Right cardiac atrium (tissue), 5 donors: ENCODE measurements at places on chromosomes 4 and X.

GRCh38 chr4:8409264-8410065 lies 31.1 kb downstream of the ACOX3 start:
- peak; percentile 69 for DNase-seq

DNA sequence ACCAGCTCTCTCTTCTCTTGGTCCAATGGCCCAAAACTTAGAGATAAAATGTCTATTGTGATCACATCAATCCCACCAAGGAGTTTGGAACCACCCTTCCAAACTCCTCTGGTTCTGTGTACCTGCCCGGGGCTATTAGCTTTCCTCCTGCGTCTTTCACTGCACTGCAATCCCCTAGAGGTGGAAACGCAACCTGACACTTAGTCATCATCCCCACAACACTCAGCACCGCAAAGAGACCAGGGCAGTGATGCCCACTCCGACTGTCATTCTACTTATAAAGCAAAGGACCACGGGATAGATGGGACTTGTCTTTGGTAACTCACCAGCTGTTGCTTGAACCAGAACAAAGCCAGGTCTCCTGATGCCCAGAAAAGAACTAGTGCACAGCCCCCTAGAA lies 22.0 kb downstream of the AFAP1 start:
- no peak for DNase-seq

DNA sequence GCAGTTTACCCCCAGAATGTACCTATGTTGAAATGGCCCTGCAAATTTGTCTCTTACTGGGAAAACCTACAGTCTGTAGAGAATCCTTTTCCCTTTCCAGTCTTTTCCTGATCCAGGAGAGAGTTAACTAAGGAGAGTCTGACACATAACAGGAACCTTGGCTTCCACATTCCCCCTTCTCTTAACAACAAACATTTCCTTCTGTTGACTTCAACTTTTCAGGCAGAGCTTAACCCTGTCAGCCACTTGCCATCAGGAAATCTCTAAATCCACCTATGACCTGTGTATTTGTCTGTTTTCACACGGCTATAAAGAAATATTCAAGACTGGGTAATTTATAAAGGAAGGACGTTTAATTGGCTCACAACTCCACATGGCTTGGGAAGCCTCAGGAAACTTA lies 45.6 kb upstream of the GPR78 start:
- DNase-seq: no peak

DNA sequence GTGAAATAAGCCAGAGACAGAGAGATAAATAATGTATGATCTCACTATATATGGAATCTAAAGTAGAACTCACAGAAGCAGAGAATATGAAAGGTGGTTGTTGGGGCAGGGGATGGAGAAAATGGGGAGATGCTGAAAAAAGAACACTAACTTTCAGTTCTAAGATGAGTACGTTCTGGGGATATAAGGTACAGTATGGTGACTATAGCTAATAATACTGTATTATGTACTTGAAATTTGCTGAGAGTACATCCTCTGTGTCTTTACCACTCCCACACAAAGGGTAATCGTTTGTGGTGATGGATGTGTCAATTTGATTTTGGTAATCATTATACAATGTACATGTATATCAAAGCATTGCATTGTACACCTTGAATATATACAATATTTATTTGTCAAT lies 6.6 kb downstream of the FBXL5 start:
- DNase-seq: no peak

- no peak for DNase-seq
These were observed 223.0 kb downstream of the PAPSS1 start for GRCh38 chr4:107497054-107497453.

DNA sequence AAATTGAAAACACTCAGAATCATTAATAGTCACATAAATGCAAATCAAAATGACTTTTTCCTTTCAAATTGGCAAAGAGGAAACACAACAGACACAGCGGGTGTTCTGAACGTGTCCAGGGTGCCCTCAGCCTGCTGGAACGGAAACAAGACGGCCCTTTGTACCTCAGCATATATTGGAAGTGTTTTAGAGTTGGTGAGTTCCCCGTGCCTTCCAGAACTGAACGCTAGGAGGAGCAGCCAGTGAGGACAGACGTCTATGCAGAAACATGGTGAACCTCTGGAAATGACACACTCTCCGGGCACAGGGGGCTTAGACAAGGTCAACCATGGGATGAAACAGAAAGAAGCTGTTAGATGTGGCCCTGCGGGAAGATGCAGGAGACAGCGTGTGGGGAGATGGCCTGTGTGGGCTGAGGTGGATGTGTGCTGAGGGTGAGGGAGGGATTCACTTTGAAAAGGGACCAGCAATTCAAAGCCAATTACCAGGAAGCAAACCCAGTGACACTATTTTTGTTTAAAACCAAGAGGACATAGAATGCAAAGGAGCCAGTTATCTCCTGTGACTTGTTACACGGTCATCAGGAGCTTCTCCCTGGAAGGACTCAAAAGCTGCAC lies 40.4 kb downstream of the RNF212 start:
- peak; percentile 72 for DNase-seq

GRCh38 chr4:10727140-10727880 lies 42.7 kb upstream of the CLNK start:
- DNase-seq: no peak

DNA sequence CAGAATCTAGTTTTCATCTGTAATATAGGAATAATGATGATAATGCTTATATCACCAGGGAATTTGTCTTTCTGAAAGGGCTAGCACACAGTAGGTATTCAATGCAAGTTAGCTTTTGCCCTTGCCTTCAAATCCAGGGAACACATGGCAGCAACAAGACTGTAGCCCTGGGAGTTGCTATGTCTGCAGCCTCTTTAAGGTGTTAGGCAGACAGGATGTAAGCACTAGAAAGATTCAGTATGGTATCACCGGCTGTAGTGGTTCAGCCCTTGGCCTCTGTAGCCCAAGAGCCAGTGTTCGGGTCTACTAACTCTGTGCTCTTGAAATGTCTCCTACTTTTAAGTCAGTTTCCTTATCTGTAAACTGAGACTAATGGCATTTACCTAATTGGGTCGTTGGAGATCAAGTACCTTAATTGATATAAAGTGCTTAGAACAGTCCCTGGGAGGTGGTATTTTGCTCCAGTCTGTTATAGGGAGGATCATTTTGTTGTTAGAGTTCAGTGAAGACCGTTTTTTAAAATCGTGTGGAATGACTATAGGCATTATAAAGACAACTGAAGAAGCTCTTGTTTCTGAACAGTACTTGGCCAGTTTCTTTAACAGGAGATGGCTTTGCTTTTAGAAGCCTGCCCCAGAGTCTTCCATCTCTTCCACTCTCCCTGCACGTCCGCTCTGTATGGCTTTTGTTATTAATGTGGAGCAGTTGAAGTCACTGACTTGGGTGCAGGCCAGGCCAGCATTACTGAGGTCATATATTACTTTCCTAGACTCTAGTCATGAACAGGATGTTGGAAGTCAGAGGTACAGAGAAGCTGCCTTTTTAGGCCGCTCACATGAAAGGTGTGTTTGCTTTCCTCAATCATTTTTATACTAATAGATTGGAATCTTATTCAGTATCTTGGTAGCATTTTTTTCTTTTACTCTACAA lies 44.8 kb downstream of the GAB1 start:
- peak; percentile 86 for DNase-seq

DNA sequence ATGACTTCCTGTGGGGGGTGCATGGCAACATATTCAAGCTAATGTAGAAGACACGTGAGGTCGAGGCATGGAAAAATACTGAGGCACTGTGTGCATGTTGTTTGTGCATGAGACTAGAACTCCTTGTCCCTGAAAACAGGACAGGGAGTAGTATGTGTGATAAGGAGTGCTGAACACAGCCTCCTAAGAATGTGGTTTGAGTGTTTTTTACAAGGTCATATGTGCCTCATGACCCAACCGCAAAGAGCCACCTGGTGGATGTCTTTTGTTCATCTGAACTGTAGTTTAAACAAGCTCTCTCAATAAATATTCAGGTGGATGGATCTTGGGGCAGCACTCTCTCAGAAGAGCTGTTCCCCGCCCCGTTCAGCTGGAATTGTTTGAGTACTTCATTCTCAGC lies 226.6 kb downstream of the NLGN4X start:
- DNase-seq: no peak

DNA sequence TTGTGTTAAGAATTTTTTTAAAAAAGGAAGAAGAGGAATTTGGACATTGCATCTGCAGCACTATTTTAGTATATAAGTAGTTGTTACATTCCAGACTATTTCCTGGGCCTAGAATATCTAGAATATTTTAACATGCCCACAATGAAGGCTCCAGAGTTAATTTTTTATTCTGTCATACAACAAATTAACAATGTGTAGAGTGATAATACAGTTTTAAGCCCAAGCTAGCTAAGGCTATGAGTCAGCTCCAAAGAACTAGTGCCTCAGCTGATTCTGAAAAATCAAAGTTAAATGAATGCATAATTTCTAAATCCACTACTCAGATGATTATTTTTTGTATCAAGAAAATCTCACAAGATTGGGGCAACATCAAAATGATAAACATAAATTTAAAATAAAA lies 231.4 kb downstream of the PRDM5 start:
- no peak for DNase-seq

DNA sequence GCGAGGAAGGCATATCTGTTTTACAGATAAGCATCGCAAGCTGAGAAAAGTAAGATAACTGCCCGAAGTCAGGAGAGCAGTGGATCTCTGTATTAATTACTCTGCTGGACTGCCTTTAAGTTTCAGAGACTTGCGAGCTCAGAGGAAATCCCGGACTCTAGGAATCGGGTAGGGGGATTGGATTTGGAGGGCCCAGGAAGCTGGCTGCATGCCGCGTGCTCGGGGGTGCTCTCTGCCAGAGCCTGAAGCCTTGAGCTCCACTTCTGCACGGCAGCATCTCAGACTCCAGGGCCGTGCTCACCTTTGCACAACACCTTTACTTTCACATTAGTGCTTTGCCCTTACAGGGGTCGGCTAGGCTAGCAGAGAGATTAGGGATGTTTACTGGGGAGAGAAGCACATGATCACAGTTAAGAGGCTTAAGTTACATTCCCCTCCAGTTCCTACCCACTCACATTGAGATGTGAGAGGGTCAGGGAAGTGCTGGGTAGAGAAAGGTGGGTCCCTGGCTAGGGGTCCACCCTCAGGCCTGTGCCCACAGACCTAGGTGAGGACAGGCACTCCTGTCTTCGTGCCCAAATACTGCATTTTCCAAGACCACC lies 57.0 kb downstream of the TRIML1 start:
- no peak for DNase-seq

- no peak for DNase-seq
These were observed 64.8 kb downstream of the KIF4A start for GRCh38 chrX:70354716-70355115.

- no peak for DNase-seq
These were observed 11.1 kb downstream of the GLOD5 start for GRCh38 chrX:48772602-48773001.

- no peak for DNase-seq
These were observed 633.0 kb upstream of the FAM241A start for GRCh38 chr4:111512081-111512783.

DNA sequence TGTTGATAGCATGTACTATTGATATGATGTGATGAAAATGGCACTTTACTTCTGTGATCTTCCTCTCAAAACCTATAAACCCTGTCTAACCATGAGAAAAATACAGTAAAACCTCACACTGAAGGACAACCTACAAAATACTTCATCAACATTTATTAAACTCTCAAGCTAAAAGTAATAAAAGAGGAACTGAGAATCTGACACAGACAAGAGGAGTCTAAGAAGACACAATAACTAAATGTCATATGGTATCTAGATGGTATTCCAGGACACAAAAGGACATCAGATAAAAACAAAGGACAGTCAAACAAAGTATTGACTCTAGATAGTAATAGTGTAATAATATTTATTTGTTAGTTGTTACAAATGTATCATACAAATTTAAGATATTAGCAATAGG lies 655.3 kb downstream of the SH3BGRL start:
- no peak for DNase-seq

DNA sequence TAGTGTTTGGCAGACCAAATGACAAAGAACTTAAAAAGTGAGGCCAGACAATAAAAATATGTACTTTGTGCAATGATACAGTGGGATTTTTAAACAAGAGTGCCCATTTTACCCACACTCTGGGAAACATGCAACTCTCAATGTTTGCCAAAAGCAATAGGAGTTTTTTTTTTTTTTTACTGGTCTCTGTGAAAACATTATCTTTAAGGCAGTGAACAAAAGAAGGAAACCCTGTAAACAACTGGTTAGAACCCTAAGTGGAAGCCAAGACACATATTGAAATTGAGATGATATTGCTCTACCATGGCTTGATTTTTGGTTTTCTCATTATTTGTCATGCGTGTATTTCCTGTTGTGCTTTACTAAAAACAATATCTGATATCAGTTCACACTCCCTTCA lies 67.2 kb upstream of the PPP3CA start:
- no peak for DNase-seq

DNA sequence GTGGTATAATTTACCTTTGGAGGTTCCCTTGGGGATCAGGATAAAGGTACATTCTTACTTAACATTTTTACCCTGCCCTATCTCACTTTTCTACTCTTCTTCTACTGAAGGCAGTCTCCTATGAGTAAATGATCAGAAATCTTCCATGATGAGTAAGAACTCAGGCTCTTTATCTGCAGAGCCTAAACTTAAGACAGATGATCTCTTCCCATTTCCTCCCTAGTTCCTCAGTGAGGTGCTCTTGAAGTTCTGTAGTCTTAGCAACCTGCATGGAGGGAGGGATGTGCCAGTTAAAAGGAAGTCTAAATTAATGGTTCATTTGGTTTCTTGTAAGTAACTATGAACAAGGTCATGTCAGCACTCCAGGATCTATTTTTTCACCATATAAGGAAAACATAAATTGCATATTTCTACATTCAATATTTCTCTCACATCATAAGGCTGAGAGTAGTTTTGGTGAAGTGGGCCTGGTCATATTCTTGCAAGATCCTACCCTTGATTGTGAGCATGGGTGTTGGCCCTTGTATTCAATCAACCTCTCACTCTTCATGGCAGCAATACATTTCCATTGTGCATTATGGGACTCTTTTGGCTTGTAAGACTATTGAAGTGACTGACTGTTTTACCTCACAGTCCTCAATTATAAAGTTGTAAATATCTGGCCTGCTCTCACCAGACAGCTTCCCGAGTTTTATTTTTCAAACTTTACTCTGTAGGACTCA lies 295.5 kb downstream of the SLC7A11 start:
- no peak for DNase-seq

GRCh38 chr4:31787701-31788100 lies 1067.5 kb downstream of the PCDH7 start:
- no peak for DNase-seq

- no peak for DNase-seq
These were observed 132.3 kb upstream of the VCX3A start for GRCh38 chrX:6667048-6667768.

- no peak for DNase-seq
These were observed 17.0 kb downstream of the ELF4 start for GRCh38 chrX:130093271-130093670.

- DNase-seq: no peak
These were observed 1499.3 kb downstream of the PCDH7 start for GRCh38 chr4:32219306-32220075.

DNA sequence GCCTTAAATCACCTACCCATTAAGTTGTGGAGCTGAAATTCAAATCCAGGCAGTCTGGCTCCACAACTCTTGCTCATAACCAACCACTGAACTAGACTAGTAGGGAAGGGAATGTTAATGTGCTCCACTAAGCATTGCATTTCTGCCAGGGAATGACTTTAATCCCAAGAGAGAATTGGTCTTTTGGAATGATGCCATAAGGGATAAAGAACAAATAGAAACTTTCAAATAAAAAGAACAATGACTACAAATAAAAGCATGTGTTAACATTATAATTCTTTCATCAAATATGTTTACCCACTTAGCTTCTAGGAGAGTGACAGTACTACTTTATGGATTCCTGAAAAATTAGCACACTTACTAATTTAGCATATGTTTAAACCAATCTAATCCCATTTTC lies 905.9 kb downstream of the CENPC start:
- DNase-seq: no peak
